ENCODE measurements at places on chromosomes 6 and 20. TPM values are rescaled to one million over a fixed set of nuclear protein-coding genes. Genes with fewer than 3 reads are reported as not detected.

Gene SLC17A3
- not detected for total RNA-seq

Gene THBS2
- total RNA-seq: 279 TPM

Gene LY6G6C
- total RNA-seq: not detected

Gene ENPP3
- not detected for total RNA-seq

Gene SLC22A2
- total RNA-seq: not detected

Gene PHACTR1
- 4.4 TPM for total RNA-seq

Gene GABRR2
- total RNA-seq: 0.37 TPM

Gene F13A1
- not detected for total RNA-seq

Gene OR2J3
- total RNA-seq: not detected

Gene NRSN1
- not detected for total RNA-seq

Gene LBP
- total RNA-seq: not detected

Gene FOXQ1
- total RNA-seq: 1.1 TPM

Gene SLC35D3
- not detected for total RNA-seq

Gene GSTA3
- not detected for total RNA-seq

Gene ADGRF1
- total RNA-seq: not detected

Gene SASH1
- 115 TPM for total RNA-seq

Gene TMEM217
- 2.9 TPM for total RNA-seq

Gene EEF1A2
- total RNA-seq: not detected

Gene SLC22A16
- not detected for total RNA-seq

Gene RNF182
- total RNA-seq: 5.5 TPM

Gene MAS1
- not detected for total RNA-seq

Gene C6orf132
- 4.5 TPM for total RNA-seq

Gene GABRR1
- not detected for total RNA-seq

Gene ISM1
- total RNA-seq: 1.5 TPM

Gene GRIK2
- not detected for total RNA-seq

Gene TRIM38
- 10.0 TPM for total RNA-seq
